Left colon (tissue), 2 donors: ENCODE measurements at places on chromosomes 12 and 14. TPM values are rescaled to one million over a fixed set of nuclear protein-coding genes. Genes with fewer than 3 reads are reported as not detected.

Gene AQP2
- not detected for total RNA-seq

Gene RD3L
- not detected for total RNA-seq

Gene DNAH10
- total RNA-seq: 0.39 TPM

Gene CAPZA3
- not detected for total RNA-seq

Gene PIWIL1
- 0.31 TPM for total RNA-seq

Gene LHX5
- not detected for total RNA-seq

Gene PPP1R36
- 7.1 TPM for total RNA-seq

Gene YY1
- 57.4 TPM for total RNA-seq

Gene EGLN3
- 29.5 TPM for total RNA-seq

Gene OAS2
- total RNA-seq: 6.7 TPM

Gene GLIPR1
- total RNA-seq: 4.3 TPM

Gene EPYC
- not detected for total RNA-seq

Gene IRAK3
- total RNA-seq: 4.0 TPM

Gene GARIN6
- total RNA-seq: not detected

Gene BIN2
- 6.3 TPM for total RNA-seq

Gene MIP
- total RNA-seq: not detected
